ENCODE measurements at places on chromosomes 16 and 17.

DNA sequence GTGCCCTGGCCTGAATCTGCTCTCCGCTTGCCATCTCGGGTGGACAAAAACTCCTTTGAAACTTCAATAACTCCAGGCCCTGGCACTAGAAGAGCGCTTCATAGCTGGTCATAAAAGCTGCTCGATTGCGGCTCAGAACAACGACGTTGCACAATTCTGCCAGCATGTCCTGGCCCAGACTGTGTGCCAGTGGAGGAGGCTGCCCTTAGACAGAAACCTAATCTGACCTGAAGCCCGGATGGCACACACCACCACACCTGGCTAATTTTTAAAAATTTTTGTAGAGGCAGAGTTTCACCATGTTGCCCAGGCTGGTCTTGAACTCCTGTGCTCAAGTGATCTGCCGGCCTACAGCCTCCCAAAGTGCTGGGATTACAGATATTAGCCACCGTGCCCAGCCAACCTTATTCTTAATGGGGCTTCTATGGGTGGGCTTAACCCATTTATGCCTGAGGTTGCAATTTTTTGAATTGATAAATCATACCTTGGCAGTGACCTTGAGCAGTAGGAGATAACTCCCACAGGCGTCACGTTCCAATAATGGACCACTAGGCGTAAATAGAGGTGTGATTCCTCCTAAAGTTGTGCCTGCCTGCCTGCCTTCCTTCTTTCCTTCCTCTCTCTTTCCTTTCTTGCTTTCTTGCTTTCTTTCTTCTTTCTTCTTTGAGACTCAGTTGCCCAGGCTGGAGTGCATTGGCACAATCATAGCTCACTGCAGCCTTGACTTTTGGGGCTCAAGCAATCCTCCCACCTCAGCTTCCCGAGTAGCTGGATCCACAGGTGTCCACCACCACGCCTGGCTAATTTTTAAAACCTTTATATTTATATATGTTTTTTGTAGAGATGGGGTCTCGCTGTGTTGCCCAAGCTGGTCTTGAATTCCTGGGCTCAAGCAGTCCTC, 1.1 kb upstream of the PPL start:
- DNase-seq = no peak

DNA sequence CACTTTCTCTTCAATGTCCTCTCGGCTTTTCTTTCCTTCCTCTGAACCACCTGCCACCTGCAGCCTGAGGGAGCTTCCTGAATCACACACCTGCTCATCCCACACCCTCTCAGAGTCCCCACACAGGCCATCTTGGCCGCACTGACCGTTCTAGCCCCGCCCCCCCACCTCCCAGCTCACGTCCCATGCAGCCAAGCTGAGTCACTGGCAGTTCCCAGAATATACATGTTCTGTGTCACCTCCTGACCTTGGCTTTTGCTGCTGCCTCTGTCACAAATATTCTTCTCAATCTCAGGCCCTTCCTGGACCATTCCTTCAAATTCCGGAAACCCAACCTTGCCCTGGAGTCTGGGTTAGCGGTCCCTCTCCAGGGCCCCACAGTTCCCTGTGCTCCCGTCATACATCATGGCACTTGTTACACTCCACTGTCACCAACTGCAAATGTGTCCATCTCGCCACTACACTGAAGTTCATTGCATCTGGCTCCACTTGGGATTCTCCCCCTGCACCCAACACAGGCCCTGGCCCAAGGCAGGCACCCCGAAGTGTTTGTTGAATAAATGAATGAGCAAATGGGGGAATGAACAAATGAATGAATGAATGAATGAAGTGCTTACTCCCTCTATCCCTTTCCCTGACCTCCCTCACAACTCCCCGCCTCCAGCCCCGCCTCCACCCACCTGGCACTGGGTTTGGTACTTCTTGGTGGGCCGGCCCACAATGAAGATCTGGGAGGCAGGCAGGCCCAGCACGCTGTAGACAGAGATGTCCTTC, 12.8 kb downstream of the PIMREG start:
- DNase-seq = peak; percentile 71

- DNase-seq = no peak
These were observed 206.9 kb downstream of the WWOX start for GRCh38 chr16:78306361-78306760.

DNA sequence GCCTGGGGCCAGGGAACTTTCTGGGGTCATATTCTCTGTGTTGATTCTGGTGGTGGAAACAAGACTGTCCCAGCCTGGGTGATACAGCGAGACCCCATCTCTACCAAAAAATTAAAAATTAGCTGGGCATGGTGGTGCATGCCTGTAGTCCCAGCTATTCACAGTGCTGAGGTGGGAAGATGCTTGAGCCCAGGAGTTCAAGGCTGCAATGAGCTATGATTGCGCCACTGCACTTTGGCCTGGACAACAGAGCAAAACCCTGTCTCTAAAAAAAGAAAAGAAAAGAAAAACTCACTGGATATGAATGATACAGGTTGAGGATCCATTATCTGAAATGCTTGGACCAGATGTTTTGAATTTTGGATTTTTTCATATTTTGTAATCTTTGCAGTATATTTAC, 13.6 kb downstream of the SCGB1C2 start:
- DNase-seq = no peak

All from RPMI7951 (cell line).